ENCODE measurements at places on chromosomes 1 and 21.

- no peak for DNase-seq
Measured at GRCh38 chr21:44724196-44724595, 12.8 kb upstream of the TSPEAR start.

DNA sequence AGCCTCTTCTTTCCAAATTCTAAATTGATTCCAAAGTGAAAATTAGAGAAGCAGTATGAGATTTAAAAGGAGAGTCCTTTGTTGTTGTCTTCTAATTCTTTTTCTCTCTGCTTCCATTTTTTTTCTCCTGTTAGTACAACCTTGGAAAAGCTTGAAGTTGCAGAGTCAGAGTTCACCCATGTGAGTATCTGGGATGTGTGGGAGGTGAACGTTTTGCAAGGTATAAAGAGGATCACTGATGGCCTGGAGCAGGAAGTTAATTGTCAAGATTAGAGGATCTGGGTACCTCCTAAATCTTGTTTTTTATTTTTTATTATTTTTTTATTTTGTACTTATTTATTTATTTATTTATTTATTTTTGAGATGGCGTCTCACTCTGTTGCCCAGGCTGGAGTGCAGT, 7.7 kb upstream of the PSMD4 start:
- no peak for DNase-seq

DNA sequence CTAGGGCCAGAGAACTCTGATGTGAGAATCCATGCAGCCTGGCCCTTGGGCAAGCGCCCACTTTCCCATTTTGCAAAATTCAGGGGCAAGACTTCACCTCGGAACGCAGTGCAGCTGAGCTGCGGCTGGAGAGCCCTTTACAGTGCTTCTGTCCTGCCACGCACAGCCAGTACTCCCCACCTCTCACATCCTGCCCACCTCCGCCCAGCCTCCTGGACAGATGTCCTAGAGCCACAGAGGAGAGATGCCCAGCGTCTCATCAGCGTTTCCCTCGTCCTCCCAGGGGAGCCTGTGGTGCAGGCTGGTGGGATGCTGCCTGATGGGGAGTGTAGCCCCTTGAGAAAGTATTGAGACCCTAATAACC, 29.6 kb downstream of the RUNX3 start:
- no peak for DNase-seq

GRCh38 chr1:168504064-168504837, 39.5 kb downstream of the XCL2 start:
- no peak for DNase-seq

DNA sequence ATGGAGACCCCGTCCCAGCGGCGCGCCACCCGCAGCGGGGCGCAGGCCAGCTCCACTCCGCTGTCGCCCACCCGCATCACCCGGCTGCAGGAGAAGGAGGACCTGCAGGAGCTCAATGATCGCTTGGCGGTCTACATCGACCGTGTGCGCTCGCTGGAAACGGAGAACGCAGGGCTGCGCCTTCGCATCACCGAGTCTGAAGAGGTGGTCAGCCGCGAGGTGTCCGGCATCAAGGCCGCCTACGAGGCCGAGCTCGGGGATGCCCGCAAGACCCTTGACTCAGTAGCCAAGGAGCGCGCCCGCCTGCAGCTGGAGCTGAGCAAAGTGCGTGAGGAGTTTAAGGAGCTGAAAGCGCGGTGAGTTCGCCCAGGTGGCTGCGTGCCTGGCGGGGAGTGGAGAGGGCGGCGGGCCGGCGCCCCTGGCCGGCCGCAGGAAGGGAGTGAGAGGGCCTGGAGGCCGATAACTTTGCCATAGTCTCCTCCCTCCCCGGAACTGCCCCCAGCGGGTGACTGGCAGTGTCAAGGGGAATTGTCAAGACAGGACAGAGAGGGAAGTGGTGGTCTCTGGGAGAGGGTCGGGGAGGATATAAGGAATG, 505 bp downstream of the LMNA start:
- peak; percentile 62 for DNase-seq

DNA sequence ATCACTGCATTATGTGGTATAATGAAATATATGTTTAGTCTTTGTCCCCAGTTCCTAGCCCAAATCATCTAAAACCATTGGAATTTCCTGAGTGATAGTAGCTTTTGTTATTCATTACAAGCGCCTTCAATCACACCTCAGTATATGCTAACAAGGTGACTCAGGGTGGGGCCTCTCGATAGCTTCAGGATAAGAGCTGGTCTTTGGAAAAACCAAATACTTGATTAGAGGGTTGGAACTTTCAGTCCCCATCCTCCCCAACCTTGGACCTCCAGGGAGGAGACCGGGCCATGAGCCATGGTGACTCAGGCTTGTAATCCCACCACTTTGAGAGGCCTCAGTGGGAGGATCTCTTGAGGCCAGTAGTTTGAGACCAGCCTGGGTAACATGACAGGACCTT, 5.1 kb upstream of the BRDT start:
- peak; percentile 15 for DNase-seq

Data from WTC11 (cell line).